GM04504 (cell line): ENCODE measurements at places on chromosomes 1 and 21.

DNA sequence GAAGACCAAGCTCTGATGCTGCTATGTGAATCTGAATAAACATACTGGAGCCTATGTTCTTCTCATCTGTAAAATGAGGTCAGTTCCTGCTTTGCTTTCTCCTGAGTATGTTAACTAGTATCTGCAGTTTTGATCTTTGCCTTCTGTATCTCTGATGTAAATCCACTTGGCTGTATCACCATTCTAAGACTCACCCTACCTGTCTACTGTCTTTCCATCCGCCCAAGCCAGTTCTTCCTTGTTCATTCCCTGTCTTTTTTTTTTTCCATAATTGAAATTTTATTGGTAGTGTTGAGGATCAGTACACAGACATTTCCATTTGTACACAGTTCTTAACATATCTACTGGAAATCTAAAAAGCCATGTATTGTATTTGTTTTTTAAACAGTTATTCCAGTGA, 31.3 kb downstream of the MAST2 start:
- no peak for DNase-seq

- DNase-seq, result no peak
These were observed 2.1 kb upstream of the KLHDC9 start for GRCh38 chr1:161096015-161096414.

DNA sequence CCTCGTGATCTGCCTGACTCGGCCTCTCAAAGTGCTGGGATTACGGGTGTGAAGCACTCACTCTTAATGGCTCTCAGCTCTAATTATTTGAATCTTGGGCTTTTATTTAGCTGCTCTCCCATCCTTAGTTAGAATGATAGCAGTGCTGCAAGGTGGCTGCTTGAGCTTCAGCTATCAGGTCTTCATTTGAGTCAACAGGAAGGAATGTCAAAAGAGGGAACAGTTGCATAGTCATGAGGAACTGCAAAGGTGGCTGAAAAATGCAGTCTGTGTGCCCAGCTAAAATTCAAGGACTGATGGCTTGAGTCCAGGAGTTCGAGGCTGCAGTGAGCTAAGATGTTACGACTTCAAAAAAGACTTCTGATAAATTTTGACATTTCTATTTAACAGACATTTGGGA, 55.6 kb downstream of the UCK2 start:
- no peak for DNase-seq

DNA sequence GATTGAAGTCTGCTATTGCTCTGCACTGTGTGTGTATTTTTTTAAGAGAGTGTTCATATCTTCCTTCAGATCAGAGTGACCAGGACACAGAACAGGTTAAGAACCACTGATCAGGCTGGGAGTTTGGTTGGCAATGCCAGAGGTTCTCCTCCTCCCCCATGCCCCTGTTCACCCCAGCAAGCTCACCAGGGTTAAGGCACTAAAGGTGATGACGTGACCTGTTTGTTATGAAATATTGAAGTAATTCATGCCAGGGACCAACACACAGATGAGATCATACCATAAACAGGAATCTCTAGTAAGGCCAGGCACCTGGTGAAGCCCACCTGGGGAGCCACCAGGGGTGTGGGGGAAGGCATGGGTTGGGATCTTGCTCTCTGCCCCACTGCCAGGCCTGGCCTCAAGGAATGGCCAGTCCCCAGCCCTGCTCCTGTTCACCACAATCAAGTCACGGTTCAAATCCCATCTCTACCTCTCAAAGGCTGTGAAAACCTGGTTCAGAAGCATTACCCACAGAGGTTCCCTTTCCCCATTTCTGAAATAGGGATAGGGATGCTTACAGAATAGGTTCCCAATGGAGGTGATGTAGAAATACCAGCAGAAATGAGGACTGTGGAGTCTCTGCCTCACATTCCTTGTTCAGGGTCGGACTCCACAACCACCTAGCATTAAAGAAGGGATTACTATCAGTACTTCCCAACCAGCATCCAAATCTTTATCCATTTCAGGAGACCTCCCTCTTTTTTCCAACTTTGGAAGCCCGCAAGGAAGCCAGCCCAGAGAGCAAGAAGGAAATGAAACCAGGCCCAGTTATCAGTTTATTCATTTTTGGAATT, 2.4 kb downstream of the ID3 start:
- DNase-seq, result no peak

DNA sequence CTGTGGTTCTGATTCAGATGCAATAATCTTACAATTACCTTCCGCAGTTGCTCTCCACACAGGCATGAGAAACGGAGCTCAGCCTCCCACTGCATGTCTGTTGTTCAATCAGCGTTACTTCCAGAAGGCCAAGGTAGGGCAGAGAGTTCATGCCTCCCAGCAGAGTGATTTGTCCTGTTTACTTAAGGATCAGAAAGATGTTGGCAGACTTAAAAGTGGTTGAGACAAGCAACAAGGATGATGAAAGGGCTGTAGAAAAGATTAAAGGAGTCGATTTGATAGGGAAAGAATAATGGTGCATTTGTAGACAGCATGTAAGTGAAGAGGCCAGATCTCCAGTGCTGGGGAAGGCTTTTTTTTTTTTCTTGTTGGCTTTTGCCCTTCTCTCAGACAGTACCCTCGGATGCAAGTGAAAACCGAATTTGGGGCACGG, 26.6 kb downstream of the ARMH1 start:
- no peak for DNase-seq

- no peak for DNase-seq
These were observed 32.3 kb downstream of the RAB3GAP2 start for GRCh38 chr1:220239966-220240365.

DNA sequence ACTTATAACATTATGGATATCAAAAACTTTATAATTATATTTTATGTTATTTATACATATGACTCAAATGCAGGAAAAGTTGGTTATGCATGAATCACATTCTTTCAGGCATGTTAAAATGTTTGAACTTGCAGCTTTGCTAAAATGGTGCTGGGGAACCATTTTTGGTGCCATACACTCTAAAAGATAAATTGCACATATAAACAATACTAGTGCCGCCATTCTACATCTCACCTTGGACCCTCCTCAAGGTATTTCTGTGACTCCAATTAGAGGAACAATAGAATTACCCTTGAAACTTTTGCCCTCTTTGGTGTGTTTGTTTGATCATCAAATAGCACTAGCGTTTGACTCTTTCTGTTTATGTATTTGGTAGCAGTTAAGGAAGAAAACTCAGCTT, 997 bp downstream of the PRKACB start:
- DNase-seq, result no peak

GRCh38 chr1:90246069-90246468, 251.2 kb downstream of the ZNF326 start:
- no peak for DNase-seq

GRCh38 chr1:101742509-101742908, 254.2 kb downstream of the OLFM3 start:
- no peak for DNase-seq

GRCh38 chr21:35395728-35396127, 346.6 kb upstream of the RUNX1 start:
- no peak for DNase-seq

- no peak for DNase-seq
These were observed 6.4 kb upstream of the EPHA2 start for GRCh38 chr1:16162163-16162822.

DNA sequence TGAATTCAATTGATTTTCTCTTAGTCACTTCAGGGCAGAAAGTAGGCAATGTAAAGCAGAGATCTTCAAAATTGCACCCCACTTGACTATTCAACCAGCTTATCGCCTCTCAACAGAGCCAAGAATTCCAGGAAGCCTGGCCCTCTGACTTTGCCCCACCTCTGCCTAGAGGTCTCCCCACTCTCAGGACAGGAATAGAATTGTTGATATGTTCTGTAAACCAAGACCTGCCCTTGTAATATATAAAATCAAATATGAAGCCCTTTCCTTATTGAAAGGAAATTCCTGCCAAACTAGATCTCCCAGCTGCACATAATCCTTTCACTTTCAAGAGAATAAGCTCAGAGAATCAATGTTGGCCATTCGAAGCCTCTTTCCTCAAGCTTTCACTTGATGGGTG, 116.1 kb upstream of the DPT start:
- no peak for DNase-seq

GRCh38 chr1:92515796-92516201, 29.1 kb upstream of the GFI1 start:
- DNase-seq, result no peak

DNA sequence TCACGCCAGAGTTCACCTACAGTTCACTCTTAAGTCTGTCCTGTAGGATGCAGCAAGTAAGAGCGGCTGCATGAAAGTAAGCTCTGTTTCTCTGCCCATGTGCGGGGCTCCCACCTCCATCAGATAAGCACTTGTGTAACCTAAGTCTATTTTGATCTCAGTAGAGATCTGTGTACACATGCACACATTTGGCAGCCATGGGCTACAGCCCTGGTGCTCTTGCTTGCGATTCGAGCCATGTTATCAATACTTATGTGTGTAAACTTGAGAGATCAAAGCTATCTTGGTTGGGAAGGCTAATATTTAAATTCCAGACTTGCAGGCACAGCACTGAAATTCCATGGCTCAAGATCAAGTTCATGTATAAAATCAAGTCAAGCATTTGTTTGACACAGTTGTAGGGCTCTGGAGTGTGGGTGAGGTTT, 244.7 kb upstream of the FGGY start:
- DNase-seq, result no peak

- DNase-seq, result peak; percentile 95
These were observed 29.3 kb downstream of the SGIP1 start for GRCh38 chr1:66563094-66563800.

- DNase-seq, result no peak
These were observed 84.1 kb downstream of the EVA1C start for GRCh38 chr21:32496568-32496967.

- DNase-seq, result no peak
These were observed 86.6 kb downstream of the OMA1 start for GRCh38 chr1:58459911-58460310.

GRCh38 chr1:184633785-184634184, 120.9 kb downstream of the EDEM3 start:
- DNase-seq, result no peak
